ENCODE measurements at places on chromosomes 4 and X. TPM values are rescaled to one million over a fixed set of nuclear protein-coding genes. Genes with fewer than 3 reads are reported as not detected.

DNA sequence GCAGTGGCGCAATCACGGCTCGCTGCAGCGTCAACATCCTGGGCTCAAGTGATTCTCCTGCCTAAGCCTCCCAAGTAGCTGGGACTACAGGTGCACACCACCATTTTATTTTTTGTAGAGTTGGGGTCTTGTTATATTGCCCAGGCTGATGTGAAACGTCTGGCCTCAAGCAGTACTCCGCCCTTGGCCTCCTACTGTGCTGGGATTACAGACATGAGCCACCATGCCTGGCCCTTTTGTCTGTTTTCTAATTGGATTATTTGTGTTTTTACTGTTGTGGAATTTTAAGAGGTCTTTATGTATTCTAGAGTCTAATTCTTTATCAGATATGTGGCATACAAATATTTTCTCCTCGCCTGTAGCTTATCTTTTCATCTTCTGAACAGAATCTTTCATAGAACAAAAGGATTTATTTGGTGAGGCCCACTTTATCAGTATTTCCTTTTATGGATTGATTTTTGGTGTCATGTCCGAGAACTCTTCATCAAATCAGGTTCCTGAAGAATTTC is 18.9 kb downstream of the PLS3 start:
- peaks cover 3% of the 10 kb centered on the region for H3K36me3 ChIP-seq
- no peak overlapping the region for H3K4me3 ChIP-seq
- H3K27me3 ChIP-seq, result no peaks in the 10 kb centered on the region
- no peak for DNase-seq

DNA sequence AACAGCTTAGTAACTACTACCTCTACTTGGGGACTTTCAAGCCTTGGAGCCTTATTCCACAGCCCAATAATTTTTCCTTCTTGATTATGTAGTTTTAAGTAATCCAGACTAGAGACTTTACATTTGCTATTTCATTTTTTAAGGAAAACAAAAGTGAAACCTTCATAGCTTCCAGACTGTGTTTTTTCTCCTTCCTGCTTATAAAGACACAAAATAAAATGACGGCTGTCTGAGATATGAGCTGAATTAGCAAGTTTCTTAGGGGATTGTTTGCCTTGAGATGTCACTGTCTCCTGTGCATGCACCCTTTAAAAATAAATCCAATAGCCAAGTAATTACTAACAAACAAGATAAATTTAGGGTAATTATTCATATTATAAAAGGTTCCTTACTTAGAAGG is 78.8 kb upstream of the PACRGL start:
- no peak for DNase-seq
- no peak overlapping the region for H3K27ac ChIP-seq
- no peaks in the 10 kb centered on the region for H3K4me1 ChIP-seq
- no peaks in the 10 kb centered on the region for H3K36me3 ChIP-seq
- H3K27me3 ChIP-seq, result no peaks in the 10 kb centered on the region

DNA sequence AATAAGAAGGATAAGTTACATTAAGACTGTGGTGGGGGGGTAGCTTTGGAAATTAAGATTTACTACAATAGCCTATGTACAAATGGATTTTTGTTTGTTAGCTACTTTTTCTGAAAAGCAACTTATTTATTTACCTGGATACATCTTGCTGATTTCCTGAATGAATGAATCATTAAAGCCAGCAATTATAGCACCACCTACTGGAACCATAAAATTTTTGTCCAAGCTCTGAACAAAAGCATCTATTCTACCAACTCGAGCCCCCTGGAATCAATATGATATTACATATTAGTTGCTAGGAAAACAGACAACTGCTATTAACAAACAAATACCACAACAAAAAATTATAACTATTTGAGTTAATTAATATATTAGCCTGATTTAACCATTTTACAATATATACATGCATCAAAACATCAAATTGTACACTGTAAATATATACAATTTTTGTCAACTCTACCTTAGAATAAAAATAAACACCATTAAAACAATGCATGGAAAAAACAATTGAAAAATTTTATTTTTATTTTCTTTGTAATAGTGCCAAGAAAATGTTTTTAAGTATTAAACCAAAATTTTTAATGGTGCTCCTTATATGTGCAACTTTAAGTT is 15.3 kb downstream of the SEPSECS start:
- no peaks in the 10 kb centered on the region for H3K36me3 ChIP-seq
- no peak for DNase-seq
- no peaks in the 10 kb centered on the region for H3K27me3 ChIP-seq
- H3K4me3 ChIP-seq, result no peak overlapping the region

DNA sequence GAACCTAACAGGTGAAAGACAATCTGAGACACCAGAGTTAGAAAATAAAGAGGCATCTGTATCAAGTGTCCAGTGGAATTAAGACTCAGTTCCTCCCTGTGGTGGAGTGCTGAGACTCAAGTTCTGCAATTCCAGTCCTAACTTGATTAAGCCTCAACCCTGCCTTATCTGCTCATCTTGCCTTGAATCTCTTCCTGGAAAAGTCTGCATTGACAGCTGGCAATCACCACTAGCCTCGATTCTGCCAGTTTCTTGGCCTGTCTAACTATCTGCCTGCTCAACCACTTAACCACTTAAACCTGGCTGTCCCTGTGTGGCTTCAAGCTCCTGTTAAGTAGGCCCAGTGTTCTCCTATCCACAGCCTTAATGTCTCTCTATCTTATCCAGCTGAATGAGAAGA is 22.4 kb upstream of the NEIL3 start:
- H3K27ac ChIP-seq, result no peak overlapping the region
- no peak overlapping the region for H3K4me3 ChIP-seq
- H3K27me3 ChIP-seq, result no peaks in the 10 kb centered on the region
- H3K36me3 ChIP-seq, result no peaks in the 10 kb centered on the region

DNA sequence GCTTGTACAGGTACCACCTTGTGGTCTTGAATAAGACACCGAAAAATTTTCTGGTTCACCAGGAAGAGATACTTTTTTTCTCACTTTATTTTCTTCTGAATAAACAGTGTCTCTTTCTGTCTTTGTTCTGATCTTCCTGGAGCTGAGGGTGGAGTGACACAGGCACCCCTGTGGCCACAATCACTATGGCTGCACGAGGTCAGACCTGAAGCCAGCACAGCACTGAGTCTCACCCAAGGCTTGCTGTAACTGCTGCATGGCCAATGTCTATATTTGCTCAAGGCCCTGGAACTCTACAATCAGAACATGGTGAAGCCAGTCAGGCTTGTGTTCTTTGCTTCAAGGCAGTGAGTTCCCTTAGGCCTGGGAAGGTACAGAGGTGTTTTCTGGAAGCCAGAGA is 87.2 kb downstream of the GPR174 start:
- DNase-seq, result no peak
- H3K27me3 ChIP-seq, result no peaks in the 10 kb centered on the region
- H3K36me3 ChIP-seq, result no peaks in the 10 kb centered on the region
- H3K27ac ChIP-seq, result no peak overlapping the region
- no peaks in the 10 kb centered on the region for H3K4me1 ChIP-seq

DNA sequence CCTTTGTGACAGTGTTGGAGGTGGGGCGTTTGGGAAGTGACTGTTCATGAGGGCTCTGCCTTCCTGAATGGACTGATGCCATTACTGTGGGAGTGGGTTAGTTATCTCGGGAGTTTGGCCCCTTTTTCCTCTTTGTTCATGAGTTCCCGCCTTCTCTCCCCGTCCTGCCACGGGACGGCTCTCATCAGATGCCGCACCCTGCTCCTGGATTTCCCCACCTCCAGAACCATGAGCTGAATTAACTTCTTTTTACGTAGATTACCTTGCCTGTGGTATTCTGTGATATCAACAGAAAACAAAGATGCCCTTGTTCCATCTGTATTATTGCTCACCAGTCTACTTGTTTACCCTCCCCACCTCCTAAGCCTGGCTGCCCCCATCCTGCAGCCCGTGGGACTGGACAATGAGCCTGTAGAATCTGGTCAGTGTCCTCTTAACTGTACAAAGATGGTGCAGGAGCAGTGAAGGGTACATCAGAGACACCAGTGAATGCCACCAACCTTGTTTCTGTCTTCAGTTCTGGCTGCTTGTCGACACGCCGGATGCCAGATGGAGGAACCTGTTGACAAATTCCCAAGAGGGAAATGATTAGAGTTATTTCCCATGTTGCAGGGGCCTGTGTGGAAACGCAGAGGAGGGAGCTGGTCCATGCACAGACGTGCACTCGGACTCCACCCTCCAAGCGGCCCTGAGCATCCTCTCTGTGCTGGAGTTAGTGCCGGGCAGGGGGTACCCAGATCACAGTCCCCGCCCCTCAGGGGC is 104.7 kb downstream of the ABLIM2 start:
- no peaks in the 10 kb centered on the region for H3K27me3 ChIP-seq
- no peak for DNase-seq
- H3K4me3 ChIP-seq, result no peak overlapping the region
- H3K4me1 ChIP-seq, result no peaks in the 10 kb centered on the region
- H3K36me3 ChIP-seq, result no peaks in the 10 kb centered on the region

DNA sequence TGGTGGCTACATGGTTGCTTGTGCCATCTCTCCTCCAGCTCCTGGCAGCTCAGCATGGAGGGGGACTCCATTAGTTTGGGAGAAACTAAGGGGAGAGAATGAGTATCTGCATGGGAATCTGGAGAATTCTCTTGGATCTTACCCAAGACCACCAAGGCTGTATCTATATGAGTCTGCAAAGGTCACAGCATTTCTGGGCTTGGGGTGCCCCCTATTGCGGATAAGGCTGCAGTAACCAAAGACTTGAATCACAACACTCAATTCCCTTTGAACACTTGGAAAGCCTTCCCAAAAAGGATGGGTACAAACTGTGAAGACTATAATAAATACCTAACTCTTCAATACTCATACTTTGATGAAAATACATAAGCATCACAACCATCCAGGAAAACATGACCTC is 623.5 kb upstream of the NR3C2 start:
- H3K27me3 ChIP-seq, result no peaks in the 10 kb centered on the region
- no peaks in the 10 kb centered on the region for H3K4me1 ChIP-seq
- H3K27ac ChIP-seq, result no peak overlapping the region
- no peak for DNase-seq

- H3K36me3 ChIP-seq, result no peaks in the 10 kb centered on the region
- H3K4me1 ChIP-seq, result peaks cover 17% of the 10 kb centered on the region
- DNase-seq, result no peak
- no peaks in the 10 kb centered on the region for H3K27me3 ChIP-seq
Observed at GRCh38 chrX:7983581-7983980, 56.4 kb upstream of the PNPLA4 start.

- no peaks in the 10 kb centered on the region for H3K4me1 ChIP-seq
- H3K27me3 ChIP-seq, result no peaks in the 10 kb centered on the region
- no peak overlapping the region for H3K4me3 ChIP-seq
- H3K27ac ChIP-seq, result no peak overlapping the region
- no peak for DNase-seq
Observed at GRCh38 chr4:85611661-85612060, 136.7 kb downstream of the ARHGAP24 start.

DNA sequence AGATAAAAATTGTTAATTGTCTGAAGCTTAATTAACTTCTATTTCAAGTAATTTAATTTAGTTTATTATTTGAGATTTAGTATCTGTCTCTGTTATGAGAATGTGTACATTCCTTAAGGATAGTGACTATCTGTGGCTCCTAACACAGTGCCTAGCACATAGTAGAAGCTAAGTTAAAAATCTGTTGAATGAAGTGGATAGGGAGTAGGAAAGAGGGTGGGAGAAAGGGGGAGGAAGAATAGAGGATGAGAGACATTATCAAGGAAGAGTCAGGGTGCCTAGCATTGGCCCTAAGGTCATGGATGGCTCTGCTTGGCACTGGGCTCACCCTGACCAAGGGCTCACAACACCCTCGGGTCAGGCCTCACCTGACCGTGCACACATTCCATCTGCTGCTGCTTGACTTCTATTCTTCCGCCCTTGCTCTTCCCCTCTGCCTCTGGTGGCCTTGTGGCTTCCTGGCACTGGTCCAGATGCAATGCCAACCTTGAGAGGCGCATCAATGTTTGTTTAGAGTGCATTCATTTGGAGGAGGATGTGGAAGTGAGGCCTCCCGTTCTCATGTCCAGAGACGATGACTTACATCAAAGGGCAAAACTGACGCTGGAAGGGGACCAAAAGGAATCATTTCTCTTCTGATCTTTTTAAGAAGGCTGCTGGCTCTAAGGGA is 42.3 kb downstream of the TRIM2 start:
- no peak for DNase-seq
- H3K27me3 ChIP-seq, result no peaks in the 10 kb centered on the region
- H3K4me1 ChIP-seq, result peaks cover 25% of the 10 kb centered on the region
- no peak overlapping the region for H3K27ac ChIP-seq
- H3K36me3 ChIP-seq, result no peaks in the 10 kb centered on the region

DNA sequence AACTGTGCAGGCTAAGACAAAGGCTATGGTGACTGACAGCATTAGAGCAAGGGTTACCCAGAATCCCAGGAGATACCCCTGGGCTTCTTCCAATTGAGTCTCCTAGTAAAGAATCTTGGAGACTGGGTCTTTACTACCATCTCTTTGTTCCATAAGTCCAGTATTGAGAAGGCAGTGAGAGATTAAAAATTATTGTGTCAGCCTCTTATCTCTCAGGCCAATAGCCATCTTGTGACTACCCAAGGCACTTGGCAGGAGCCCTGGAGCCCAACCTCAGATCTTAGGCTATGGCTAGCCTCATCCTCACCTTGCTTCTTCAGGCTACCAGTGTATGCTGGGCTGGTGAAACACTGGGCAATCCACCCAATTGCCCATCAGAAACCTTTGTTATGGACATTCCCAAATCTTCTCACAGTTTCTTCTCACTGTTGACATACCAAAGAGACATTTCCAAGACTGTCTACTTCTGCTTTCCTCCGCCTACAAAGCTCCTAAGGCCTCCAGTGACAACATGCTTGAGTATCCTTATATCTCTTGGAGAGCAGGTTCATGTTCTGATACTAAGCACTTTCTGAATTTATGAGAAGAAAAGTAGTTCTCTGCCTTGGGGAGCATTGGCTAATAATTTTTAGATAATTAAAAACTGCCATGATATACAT is 76.3 kb upstream of the STIM2 start:
- H3K4me3 ChIP-seq, result no peak overlapping the region
- no peaks in the 10 kb centered on the region for H3K27me3 ChIP-seq
- DNase-seq, result no peak

The SEC31A gene
- total RNA-seq, result 95.5 TPM
